Esophagus mucosa (tissue), 1 donor: ENCODE measurements at places on chromosomes 2 and 18. TPM values are rescaled to one million over a fixed set of nuclear protein-coding genes. Genes with fewer than 3 reads are reported as not detected.

MYOM1 gene
- 0.32 TPM for total RNA-seq

BBS5 gene
- 3.5 TPM for total RNA-seq

EPB41L5 gene
- total RNA-seq, result 16.8 TPM

CROCC2 gene
- total RNA-seq, result 0.12 TPM

DNA sequence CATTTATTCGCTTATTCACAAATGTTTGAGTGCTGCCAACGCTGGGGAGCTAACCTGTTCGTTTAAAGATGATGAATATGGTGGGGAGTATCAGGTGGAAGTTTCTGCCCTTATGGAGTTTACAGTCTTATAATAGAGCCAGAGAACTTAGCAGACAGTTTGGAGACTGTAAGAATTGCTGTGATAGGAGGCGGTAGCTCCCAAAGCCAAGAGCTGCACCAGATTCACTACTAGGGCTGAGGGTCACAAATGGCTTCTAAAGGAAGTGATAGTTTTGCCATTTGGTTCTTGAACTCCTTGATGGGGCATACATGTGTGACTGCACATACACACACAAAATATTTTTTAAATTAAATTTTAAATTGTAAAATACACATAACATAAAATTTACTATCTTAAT is 29.0 kb downstream of the UGP2 start:
- no peak for ATAC-seq

DNA sequence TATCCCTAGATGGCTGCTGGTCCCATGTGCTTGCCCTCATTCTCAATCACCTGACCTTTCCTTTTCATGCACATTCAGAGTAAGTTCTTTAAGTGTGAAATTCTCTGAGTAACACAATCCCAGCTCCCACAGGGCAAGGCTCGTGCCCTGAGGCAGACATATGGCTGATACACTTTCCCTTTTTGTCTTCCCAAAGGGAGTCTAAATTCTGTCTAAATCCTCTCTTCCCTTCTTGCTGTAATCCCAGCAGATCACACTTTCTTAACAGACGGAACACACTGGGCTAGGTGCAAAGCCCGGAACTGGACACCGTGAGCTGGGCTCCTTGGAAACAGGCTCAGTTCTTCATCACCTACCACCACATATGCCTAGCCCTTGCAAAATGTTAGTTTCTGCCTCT is 147.6 kb downstream of the GALNT14 start:
- no peak for ATAC-seq

- ATAC-seq, result no peak
Observed at GRCh38 chr18:44325903-44326635, 354.6 kb upstream of the SETBP1 start.

DNA sequence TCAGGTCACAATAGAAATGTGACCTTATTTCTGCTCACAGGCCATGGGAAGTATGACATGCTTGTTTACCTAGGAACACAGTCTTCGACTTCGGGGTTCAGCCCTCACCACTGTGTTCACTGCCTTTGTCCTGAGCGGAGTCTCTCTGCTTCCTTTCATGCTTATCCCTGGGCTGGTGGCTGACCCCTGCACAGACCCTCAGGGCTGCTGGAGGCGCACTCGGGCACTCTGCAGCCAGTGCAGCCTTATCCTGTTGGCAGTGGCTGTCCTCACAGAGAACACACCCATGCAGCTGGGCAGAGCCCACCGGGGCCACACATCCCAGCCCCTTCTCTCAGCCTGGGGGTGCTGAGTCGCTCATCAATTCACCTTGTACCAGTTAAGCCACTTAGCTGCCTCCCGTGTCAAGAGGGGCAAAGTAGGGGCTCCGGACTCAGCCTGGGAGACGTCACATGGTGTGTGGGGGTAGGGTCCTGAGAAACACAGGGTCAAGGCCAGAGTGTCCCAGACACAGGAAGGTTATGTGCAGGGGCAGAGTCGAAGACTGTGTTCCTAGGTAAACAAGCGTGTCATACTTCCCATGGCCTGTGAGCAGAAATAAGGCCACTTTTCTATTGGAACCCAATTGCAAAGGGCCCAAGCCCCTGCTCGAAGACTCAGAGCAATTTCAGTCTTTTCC is 107.5 kb downstream of the FAM210A start:
- no peak for ATAC-seq

- peak; percentile 94 for ATAC-seq
Observed at GRCh38 chr2:62505750-62506420, at the start of gene TMEM17. Gene TMEM17, minus strand, starts transcription at chr2:62506195. Its CDS starts 66 bp downstream, at chr2:62506129.

GRCh38 chr2:218272531-218273212 is 2.4 kb downstream of the PNKD start:
- peak; percentile 79 for ATAC-seq

DNA sequence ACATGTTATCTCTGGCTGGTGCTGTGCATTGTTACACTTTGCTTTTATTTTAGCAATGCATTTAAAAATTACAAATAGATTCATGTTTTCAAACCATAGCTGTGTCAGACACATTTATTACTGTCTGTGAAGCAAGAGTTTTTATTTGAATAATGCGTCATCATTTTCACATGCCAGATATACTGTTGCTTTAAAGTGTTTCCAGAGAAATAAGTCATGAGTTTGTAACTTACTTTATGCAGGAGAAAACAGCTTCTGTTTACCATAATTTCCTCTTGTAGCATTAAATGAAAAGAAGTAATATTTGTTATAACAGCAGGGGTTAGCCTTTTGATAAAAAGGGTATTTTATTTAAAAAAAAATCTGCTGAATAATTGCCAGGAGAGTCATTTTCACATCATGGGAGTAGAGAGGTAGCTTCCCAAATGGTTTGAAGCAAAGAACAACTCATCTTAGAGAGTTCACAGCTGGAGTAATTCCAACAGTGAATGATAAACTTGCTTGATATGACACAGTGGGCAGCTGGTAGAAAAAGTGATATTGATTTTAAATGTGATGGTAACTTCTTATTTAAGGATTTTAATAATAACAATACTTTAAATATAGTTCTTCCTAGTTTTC is 1274.5 kb upstream of the CRIM1 start:
- ATAC-seq, result peak; percentile 73

DNA sequence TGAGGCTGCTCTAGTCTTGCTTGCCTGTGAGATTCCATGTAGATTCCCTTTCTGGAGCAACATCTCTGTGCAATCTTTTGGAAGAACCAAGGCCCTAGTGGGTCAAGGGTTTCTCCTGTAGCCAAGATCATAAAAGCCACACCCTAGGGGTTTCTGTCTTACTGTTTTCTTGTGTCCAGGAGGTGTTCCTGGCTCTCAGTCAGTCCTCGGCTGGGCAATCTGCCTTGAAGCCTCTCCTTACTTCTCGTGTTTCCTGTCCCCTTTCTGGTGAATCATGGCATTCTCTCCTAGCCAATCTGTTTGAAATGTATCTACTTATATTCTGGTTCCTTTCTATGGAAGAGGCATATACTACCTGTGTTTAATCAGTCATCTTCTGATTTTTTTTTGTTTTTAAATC is 484.8 kb upstream of the UBE2E3 start:
- ATAC-seq, result no peak

DNA sequence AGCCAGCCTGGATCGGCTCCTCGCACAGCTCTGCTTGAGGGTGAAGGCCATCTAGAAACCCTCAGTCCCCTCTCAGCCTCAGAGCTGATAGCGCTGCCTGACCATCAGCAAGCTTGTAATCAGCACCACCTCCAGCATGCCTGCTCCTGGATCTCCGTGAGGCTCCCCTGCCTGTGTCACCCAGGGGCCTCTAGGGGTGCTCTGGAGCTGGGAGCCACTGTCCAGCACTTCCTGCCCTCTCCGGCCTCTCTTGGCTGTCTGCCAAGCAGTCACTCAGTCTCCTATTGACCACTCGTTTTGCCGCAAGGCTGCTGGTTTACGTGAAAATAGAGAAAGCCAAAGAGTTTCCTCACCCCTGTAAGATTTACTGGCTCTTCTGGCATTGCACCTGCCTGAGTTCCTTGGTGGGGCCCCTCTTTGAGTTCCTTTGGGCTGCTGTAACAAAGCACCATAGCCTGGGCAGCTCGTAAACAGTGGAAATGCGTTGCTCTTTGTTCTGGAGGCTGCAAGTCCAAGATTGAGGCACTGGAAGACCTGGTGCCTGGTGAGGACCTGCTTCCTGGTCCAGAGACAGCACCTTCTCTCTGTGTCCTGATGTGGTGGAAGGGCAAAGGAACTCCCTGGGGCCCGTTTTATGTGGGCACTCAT is 17.9 kb downstream of the CAPN10 start:
- peak; percentile 45 for ATAC-seq

- no peak for ATAC-seq
Observed at GRCh38 chr18:31634331-31634713, 42.6 kb downstream of the TTR start.
